ENCODE measurements at places on chromosomes 1 and 21.

DNA sequence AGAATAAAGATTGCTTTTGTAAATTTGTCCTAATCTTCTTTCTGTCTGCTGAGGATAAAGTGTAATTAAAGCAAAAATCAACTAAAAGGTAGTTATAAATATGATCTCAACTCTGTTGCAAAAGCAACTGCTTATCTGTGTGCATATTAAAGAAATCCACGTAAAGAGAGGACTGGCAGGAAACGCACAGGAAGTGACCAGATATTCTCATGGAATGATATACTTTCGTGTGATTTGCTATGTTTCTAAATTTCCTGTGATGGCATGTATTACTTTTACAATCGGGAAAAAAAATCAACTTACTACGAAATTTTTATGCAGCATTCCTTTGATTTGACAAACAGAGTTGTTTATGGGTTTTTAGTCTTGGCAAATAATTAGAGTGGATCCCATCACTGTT, 75.4 kb downstream of the RGS2 start:
- no peak for DNase-seq

DNA sequence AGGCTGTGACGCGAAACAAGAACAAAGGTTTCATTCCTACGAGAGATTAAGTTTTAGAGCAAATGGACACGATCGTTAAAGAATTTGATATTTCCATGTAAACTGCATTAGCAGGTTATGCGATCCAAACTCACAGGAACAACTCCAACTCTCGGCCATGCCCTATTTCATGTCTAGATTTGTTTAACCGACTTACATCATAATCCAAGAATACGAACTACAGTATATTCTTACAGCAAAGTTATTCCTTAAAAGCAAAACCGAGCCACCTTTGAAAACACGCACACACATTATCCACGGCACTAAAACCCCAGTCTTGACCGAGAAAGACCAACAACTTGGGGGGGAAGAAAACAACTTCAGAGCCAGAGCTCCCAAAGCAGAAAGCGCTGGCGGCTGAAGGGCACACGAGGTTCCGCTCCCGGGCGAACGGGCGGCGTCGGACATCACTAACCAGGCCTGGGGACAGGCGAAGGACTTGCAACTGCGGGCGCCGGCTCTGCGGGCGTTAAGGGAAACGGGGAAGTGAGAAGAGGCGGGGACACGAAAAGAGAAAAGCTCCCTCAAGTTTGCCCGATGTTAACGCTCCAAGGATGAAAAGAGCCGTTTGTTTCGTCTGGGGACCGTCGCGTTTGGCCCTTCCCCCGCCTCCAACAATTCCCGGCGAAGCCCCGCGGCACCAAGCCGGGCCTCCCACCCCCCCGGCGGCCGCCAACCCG, 690 bp downstream of the B3GALNT2 start:
- no peak for DNase-seq

DNA sequence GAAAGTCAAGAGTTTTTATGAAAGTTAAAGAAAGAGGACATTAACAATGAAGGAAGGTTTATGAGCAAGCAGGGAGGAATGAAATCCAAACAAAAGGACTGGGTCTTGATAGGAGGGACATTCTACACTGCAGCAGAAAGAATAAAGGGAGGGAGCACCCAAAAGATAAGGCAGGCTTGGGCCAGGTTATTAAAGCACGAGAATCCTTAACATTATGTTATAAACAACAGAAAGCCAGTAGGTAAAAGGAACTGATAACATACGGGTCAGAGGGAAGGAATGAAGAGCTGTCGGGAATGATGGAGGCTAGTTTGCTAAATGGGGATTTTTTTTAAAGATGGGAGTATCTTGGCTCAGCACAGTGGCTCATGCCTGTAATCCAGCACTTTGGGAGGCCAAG, 19.4 kb downstream of the LPGAT1 start:
- no peak for DNase-seq

DNA sequence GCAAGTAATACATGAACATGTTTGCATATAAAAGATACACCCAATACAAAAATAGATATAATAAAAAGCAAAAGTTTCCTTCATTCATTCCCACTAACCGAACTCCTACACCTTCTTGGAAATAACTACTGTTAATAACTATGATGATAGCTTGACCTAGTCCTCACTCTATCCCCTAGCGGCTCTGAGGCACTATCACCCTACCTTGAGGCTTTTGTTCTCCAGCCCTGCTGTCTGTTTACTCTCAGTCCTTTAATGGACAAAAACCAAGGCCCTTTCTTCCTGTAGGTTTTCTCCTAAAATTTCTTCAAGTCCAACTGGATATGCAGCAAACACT, 186.6 kb downstream of the SLC35F3 start:
- DNase-seq = no peak

DNA sequence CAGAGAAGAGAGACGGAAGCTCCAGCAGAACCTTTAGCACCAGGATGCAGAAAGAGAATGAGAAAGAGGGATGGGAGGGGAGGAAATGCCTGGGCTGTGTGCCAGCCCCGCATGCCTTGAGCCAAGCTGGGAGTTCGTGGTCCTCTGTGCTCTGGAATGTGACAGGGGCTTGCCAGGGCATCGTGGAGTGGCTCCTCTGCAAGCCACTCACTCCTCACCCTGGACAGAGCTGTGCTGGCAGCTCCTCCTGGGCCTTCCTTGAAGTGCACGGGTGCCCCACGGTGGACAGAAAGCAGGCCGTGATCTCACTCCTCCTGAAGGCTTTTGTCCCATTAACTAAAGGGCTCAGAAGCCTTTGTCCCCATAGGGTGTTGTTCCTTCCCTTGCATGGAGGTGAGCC, 34.8 kb upstream of the PRELP start:
- DNase-seq = no peak

- DNase-seq = no peak
Measured at GRCh38 chr1:89896105-89896942, 75.5 kb downstream of the LRRC8D start.

- no peak for DNase-seq
Measured at GRCh38 chr1:89723144-89723543, 90.2 kb downstream of the LRRC8C start.

DNA sequence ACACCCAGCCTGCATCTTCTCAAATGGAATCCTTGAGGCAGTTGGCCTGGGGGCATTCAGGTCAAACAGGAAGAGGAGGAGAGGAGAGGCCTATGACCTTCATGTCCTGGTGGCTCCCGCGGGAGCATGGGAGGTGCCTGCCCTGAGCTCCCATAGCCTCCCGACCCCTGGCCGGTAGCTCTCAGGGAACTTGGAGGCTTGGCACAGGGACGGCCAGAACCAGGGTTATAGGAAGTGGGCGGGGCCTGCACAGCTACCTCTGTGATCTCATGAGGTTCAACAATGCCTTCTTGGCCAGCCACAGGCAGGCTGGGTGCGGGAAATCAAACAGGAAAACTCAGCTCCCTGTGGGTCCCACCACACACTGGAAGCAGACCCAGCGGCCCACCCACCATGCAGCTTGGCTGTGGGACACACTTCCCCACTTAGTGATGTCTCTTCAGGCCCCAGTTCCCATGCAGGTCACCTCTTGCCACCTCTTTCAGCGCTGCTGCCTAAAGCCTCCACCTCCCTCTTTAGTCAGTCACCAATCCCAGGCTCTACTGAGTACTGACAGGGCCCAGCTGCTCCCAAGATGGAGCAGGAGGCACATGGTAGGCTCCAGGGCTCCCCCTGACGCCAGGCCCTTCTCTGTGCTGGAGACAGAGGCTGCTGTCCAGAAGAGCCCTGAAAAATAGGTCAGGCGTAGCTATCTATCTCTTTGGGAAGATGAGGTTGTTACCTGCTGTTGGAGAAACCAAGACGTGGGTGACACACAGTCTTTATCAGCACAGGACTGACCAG, at the start of gene SLFNL1:
SLFNL1 (minus strand) TSS at position 200 of the 783 bp plus-strand sequence. CDS start 1,065 bp downstream, outside the sequence.
- DNase-seq = no peak

DNA sequence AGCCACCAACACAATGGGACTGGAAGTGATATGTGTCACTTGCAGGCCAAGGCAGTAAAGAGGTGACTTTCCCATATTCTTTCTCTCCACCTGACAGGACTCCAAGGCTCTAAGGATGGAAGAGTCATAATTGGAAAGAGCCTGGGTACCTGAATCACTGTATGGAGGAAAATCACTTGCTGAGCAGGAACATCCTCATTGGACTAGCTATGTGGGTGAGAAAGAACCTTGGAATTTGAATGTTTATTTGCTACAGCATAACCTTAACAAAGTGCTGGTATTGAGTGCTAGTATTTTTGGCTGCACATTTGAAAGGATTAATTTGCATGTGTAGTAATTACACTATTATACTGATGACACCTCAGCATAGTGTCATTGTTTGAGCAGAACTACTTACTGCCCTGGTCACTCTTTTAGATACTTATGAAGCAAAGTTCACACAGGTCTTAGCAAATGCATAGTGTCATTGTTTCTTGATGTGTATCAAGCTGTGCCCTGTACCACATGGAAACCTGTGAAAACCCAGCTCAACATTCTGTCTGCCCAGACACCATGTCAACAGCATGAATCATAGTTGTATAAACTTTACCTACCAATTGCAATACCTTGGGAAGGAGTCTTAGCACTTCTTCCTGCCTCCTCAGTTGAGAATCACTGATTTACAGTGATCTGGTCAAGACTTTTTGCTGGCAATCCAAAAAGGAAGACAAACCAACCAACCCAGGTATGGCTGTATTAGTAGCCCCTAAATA, 5.1 kb upstream of the S100A10 start:
- DNase-seq = no peak

DNA sequence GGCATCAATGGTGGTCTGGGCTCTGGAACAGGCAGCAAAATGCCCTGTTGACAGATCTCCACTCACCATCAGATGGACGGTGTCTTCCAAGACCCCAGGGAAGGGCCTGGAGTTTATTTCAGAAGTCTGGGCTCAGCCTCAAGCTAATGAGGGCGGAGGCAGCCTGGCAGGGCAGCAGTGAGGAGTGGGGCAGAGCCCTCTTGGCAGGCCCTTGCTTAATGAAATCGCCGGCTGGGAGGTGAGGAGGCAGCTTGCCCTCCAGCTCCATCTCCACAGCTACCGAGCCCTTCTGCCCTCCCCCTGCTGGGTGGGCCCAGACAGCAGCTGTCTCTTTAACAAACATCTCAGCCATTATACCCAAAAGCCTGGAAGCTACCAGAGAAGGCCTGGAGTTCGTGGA, 22.0 kb upstream of the GRIK3 start:
- no peak for DNase-seq

GRCh38 chr1:27000817-27001460, 7.4 kb downstream of the TRNP1 start:
- DNase-seq = no peak

GRCh38 chr1:240343966-240344365, 252.3 kb downstream of the FMN2 start:
- no peak for DNase-seq

DNA sequence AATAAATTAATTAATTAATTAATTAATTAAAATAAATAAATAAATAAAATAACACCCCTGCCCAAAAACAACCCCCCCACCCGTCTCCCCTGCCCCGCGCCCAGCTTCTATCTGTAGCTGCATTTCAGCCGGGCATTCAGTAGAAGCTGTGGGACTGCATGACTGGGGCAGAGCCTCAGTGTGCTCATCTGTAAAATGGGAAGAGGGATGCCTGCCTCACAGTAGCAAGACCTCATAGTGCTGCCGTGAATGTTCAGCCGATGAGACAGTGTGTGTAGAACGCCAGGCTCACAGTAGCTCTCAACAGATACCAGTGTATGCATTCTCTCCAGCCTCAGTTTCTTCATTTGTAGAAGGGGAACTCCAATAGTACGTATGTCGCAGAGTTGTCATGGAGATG, 8.7 kb downstream of the PADI4 start:
- DNase-seq = no peak

DNA sequence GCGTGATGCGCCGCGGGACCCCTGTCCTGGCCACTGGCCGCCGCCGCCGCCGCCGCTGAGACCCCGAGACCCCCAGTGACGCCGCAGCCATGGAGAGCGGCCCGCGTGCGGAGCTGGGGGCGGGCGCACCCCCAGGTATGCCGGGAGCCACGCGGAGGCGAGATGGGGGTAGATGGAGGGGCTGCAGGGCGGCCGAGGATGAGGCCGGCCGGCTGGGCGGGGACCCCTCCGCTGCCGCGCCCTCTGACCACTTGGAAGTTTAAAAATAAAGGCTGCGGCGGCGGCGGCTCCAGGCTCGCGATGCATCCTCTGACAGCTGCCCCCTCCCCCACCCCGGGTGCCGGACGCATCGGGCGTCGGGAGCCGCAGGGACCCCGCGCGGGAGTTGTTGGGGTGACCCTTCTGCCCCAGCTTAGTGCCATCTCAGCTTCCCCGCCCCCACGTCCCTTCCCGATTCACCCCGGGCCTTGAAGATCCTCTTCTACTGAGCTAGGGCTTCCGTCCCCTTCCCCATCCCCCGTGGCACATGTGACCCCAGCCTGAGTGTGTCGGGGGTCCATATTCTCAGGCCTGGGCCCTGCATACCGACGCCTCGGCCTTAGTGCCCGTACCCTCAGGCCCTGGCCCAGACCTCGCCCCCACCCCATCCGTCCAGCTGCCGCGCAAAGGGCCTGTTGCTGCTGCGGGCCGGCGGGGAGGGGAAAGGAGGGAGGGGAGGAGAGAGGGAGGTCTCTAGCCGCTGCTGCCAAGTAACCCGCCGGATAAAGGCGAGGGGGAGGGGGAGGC, 562 bp downstream of the MAP7D1 start:
- DNase-seq = no peak

DNA sequence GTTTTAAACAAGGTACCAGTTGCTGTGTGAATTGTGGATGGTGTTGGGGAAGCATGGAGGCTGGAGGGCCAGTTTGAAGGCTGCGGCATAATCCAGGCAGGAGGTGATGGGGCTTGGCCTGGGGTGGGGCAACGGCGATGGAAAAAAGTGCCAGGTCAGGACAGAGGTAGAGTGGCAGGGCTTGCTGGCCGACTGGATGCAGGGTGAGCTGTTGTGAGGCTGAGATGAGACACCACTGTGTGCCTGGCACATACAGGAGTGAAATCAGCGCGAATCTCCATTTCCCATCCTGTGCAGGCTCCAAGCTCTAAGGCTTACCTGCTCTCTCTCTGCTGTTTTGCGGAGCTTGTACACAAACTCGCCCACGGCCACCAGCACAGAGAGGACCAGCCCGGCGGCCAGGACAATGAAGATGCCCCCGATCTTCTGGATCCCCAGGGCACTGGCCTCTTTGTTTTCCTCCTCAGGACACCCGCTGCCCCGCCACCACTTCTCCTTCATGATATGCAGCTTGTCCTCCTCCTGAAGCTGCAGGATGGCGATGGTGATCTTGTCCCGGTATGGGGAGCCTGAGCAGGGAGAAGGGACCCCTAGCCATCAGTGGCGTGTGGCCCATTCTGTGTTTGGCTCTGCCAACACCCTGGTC, 229.5 kb downstream of the GRIK3 start:
- DNase-seq = no peak

DNA sequence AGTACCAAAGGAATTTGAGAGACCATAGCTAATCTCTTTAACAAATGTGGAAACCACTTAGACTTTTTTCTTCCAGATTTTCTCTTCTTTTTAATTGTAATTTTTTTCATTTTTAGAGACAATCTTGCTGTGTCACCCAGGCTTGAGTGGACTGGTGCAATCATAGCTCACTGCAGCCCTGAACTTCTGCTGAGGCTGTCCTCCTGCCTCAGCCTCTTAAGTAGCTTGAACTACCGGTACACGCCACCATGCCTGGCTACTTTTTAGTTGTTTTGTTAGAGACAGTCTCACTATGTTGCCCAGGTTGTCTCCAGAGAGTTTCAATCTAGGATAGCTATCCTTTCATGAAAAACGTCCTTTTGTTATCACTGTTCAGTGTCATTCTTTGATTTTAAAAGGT, 15.0 kb downstream of the PRRC2C start:
- no peak for DNase-seq

GRCh38 chr1:197472141-197472540, 204.1 kb downstream of the CRB1 start:
- DNase-seq = peak; percentile 32

All from fibroblast of skin of left biceps (primary cell).